ENCODE measurements at places on chromosomes 7 and 10.

DNA sequence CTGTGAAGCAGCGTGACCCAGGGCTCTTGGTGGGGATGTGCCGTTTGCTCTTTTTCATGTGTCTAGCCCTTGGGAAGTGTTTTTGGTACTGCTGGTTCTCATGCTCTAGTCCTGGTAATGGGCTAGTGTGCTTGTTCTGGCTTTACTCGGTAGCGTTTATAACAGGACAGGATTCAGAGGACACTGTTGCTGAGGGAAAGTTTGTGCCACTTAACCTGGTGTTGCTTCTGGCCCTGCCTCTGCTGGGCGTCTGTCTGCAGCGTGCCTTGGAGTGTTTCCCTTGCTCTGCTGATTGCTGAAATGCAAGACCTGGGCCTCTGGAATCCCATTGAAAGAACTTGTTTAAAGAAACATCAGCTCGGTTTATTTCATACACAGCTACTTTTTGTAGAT, 35.0 kb downstream of the INPP5A start:
- DNase-seq, result no peak

DNA sequence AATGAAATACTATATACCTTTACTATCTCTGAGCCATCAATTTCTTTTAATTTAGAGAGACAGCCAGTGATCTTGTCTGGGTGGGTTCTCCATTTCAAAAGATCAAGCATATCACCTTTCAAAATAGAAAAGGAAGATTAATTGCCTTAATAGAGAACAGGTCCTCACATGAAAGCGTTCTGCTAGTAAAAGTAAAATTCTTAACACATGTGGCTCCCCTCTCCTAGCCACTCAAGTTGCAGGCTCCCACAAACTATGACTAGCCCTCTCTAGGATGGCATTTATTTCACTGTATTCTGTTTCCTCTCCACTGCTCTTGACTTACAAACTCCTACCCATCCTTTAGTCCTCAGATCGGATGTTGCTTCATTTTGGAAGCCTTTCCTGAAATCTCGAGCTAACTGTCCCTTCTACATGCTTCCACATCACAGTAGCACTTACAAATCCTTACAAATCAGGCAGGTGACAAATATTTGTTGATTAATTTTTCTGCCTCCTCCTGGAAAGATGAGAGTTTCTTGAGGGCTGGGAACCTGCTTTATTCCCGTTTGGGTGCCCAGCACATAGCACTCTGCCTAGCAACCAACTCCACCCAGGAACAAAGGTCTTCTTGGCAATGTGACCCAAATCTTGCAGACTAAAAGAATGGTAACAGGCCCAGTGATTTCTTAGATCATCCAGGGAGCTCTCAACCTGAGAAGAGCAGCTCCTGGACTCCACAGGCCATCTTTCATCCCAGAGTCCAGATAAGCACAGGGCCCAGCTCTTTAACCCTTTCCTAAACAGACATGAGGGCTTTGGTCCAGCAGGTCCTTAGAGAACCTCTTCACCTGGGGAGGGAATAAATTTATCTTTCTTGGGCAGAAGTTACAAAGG, 310.4 kb upstream of the IMMP2L start:
- DNase-seq, result no peak

- no peak for DNase-seq
Measured at GRCh38 chr10:51716981-51717380, 17.6 kb upstream of the CSTF2T start.

DNA sequence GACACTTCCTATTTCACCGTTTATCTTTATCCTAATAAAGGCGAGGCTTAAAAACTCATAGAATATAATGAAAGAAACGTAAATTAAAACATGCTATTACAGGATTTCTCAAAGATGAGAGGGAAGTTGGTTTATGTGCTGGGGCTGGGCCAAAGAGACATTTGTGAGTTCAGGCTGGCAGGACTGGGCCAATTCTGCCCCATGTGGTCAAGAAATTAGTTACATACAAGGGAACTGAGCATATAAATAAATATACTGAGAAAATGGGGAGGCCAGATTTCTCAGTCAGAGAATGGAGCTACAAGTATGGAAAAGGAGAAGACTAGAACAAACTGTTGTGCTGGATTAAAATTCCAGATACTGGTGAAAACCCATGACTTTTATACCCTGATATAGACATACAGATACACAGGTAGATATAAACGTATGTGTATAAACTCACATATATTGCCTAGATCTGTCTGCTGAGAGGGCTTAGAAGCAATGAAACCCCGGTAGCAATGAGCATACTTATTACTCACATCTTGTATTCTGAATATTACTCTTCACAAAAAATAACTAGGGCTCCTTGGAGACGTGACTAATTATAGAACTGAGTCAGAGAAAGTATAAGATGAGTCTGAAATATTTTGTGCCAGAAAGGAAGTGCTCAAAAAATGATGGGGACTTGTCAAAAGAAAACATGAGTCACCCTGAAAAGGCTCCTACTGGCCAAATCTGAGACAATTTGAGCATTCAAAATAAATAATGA, 155.7 kb upstream of the FGFR2 start:
- no peak for DNase-seq

- peak; percentile 5 for DNase-seq
Measured at GRCh38 chr7:17773289-17773626, 167.0 kb downstream of the SNX13 start.

DNA sequence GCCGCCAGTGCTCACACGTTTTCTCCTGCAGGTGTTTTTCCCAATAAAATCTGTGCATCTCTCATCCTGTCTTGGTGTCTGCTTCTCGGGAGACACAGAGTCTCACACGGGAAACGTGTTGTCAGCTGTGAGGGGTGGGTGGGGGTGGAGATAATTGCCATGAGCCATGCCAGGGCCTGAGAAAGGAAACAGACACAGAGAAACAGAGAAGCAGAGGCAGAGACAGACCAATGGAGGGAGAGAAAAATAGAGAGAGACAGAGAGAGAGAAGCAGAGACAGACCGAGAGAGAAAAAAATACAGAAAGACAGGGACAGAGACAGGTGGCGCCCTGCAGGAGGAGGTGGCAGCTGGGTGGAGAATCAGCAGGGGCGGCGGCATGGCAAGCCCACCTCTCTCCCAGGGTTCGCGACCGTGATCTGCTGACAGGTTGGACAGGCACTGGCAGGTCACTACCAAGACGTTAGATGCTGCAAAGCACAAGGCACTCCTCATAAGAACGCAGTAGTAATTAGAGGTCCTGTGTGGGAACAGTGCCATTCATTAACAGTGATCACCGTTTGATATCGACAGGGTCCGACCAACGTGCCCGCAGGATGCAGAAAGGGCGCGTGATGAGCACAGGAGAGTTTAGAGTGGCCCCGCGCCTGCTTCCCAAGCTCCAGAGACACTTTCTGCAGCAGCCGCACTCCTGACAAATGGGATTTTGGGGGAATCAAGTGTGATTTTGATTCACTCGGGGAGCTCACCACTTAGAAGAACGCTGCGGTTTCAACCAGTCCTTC, 70.5 kb upstream of the INSIG1 start:
- no peak for DNase-seq

DNA sequence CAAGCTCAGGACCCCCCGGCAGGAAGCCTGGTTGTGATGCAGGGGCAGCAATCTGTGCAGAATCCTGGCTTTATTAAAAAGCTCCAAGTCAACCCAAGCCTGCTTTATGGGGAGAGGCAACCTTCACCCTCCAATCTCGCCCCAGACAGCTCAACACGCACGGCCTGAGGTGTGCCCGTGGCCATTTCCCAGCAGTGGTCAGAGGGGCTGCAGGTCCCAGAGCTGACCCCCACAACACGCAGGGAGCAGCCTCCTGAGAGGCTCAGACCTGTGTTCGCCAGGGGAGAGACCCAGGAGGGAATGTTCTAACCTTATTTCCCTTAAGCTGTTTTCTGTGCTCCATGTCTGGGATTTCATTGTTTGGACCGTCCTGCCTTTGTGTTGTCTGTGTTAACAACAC, 108.2 kb downstream of the CTBP2 start:
- DNase-seq, result no peak

GRCh38 chr10:70476249-70477035, 2.1 kb upstream of the PALD1 start:
- DNase-seq, result no peak

GRCh38 chr10:22570234-22570633, 144.1 kb downstream of the PIP4K2A start:
- no peak for DNase-seq

DNA sequence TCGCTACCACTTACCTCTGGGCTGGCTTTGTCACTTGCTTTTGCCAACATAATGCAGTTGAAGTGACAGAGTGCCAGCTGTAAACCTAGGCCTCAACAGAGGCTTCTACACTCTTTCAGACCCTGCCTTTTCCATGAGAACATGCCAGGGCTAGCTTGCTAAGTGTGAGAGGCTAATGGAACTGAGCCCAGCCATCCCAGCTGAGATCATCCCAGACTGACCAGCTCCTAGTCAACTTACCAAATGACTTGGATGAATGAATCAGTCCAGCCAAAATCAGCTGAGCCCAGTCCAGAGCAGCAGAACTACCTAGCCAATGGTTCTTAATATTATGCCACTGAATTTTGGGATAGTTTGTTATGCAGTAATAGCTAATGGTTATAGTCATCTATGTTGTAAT, 34.7 kb upstream of the MKLN1 start:
- DNase-seq, result no peak

GRCh38 chr7:110600956-110601355, 490.0 kb upstream of the LRRN3 start:
- no peak for DNase-seq

DNA sequence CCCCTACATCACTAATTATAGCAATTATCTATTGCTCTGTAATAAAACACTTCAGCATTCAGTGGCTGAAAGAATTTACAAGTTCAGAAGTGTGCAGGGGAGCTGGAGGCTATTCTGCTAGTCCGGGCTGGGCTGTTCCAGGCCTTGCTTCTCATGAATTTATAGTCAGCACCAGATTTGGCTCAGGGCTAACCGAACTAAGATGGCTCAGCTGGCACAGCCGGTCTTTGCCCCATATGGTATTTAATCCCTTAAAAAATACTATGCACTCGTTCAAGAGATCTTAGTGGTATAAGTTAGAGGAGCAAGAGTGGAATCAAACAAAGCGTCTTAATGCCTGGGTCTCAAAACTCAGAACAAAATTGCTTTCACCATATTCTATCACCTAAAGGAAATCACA, 932.9 kb downstream of the XPNPEP1 start:
- no peak for DNase-seq

- no peak for DNase-seq
Measured at GRCh38 chr7:67990716-67991115, 994.1 kb downstream of the TYW1 start.

- no peak for DNase-seq
Measured at GRCh38 chr7:37786741-37787569, 61.4 kb upstream of the NME8 start.

GRCh38 chr7:11804621-11805020, 27.4 kb downstream of the THSD7A start:
- DNase-seq, result no peak

GRCh38 chr7:41912851-41913567, 210.1 kb upstream of the INHBA start:
- no peak for DNase-seq

GRCh38 chr7:79615871-79616640, 162.6 kb upstream of the MAGI2 start:
- DNase-seq, result no peak

- DNase-seq, result no peak
Measured at GRCh38 chr7:139482662-139483466, 609 bp downstream of the KLRG2 start.

GRCh38 chr7:146606628-146607027, 490.0 kb downstream of the CNTNAP2 start:
- no peak for DNase-seq

DNA sequence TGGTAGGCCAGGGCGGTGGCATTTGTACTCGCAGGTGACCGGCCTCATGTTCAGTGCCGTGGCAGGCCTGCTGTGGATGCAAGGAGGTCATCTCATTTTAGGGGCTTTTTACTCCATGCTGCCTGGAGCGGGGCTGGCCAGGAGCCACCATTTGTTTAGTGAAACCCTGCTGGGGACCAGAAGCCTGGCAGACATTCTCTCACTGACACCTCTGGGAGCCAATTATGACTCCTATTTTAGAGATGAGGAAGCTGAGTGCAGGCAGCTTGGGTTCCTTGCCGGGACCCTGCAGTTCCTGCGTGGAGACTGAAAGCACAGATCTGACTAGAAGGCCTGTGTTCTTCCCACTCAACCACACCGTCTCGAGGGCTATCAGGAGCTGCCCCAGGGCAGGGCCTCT, 186.6 kb downstream of the FANK1 start:
- DNase-seq, result no peak

- no peak for DNase-seq
Measured at GRCh38 chr7:27367933-27368549, 125.4 kb downstream of the EVX1 start.

- DNase-seq, result no peak
Measured at GRCh38 chr10:35870665-35871310, 228.7 kb upstream of the FZD8 start.

- no peak for DNase-seq
Measured at GRCh38 chr10:42997151-42997848, 79.6 kb upstream of the RET start.

GRCh38 chr7:665736-666453, 60.6 kb upstream of the DNAAF5 start:
- no peak for DNase-seq

GRCh38 chr7:96931891-96932290, 73.5 kb upstream of the DLX6 start:
- no peak for DNase-seq

- no peak for DNase-seq
Measured at GRCh38 chr7:155298288-155298833, 683 bp downstream of the INSIG1 start.

DNA sequence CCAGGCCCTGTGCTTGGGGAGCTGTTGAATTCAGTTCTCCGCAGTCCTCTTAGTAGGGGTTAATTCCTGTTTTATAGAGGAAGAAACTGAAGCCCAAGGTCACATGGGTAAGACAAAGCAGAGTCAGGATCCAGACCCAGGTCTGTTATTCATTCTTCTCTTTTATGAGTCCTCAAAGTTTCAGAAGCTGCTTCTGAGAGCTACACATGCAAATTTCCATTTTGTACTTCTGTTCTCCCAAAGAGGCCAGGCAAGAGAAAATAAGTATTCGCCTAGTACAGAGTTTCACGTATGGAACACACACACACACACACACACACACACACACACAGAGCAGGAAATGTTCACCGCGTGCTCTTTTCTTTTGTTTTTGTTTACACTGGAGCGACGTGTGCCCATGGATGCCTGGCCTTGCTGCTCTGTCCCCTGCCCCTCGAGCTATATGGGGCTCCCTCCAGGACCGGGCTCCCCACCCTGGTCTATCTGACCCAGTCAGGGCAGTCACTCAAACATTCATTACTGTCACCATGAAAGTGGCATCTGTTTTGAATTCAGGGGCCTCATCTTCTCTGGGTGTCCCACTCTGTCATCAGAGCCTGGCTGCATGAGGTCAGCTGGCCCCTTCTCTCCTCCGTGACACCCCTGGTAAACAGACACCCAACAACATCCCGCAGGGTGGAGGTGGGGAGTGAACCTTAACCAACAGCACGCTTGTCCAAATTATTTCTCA, 84.4 kb downstream of the TNS3 start:
- no peak for DNase-seq

- DNase-seq, result no peak
Measured at GRCh38 chr7:151057506-151057988, at the start of gene CDK5. CDK5 (minus strand) TSS chr7:151057897; CDS start chr7:151057848, 49 bp downstream.

All from KG1 (cell line).